Brain microvascular endothelial cell (primary cell): ENCODE measurements at places on chromosomes 6 and 20.

GRCh38 chr6:93728150-93728549 is 308.8 kb upstream of the EPHA7 start:
- DNase-seq = no peak

- DNase-seq = peak; percentile 73
These were observed 10.1 kb downstream of the ISM1 start for GRCh38 chr20:13231031-13231752.

GRCh38 chr6:15264412-15264811 is 18.5 kb downstream of the JARID2 start:
- no peak for DNase-seq

- DNase-seq = no peak
These were observed 172.6 kb downstream of the VEGFA start for GRCh38 chr6:43942616-43943015.

DNA sequence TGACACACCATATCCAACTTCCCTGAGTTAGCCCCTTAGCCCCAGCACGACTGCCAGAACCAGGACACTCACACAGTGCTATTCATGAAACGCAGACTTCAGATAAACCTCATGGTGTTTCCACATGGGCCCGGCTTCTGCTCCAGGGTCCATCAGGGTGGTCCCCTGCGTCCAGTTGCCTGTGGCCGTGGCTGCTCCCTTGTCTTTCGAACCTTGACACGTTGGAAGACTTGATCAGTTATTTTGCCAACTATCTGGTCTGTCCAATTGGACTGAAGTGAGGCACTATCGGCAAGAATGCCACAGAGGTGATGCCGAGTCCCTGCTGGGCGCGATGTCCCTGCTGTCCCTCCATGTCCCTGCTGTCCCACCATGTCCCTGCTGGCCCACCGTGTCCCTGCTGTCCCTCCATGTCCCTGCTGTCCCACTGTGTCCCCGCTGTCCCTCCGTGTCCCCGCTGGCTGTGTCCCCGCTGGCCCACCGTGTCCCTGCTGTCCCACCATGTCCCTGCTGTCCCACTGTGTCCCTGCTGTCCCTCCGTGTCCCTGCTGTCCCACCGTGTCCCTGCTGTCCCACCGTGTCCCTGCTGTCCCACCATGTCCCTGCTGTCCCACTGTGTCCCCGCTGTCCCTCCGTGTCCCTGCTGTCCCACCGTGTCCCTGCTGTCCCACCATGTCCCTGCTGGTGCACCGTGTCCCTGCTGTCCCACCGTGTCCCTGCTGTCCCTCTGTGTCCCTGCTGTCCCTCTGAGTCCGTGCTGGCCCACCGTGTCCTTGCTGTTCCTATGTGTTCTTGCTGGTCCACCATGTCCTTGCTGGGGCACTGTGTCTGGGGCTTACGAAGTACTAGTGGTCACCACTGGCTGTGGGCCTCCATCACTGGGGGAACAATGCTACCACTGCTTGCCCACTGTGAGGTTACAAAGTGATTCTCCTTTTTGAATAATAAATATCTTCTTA is 251.4 kb downstream of the DLL1 start:
- no peak for DNase-seq

DNA sequence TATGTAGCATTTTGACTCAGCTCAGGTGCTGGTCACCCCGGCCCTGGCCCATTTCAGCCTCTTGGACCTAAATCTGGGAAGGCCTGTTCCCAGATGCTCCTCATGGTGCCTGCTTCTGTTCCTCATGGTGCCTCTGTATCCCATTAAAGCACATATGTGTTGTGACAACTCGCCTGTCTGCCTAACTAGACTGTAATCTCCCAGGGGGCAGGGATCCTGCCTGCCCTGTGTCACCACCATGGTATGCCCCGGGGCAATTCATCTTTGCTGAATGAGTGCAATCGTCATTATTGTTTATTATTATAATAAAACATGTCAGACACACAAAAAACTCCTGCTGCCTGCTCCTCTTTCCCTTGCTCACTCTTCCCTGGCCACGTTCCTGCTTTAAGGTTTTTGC is 62.0 kb downstream of the ZFP64 start:
- peak; percentile 8 for DNase-seq

DNA sequence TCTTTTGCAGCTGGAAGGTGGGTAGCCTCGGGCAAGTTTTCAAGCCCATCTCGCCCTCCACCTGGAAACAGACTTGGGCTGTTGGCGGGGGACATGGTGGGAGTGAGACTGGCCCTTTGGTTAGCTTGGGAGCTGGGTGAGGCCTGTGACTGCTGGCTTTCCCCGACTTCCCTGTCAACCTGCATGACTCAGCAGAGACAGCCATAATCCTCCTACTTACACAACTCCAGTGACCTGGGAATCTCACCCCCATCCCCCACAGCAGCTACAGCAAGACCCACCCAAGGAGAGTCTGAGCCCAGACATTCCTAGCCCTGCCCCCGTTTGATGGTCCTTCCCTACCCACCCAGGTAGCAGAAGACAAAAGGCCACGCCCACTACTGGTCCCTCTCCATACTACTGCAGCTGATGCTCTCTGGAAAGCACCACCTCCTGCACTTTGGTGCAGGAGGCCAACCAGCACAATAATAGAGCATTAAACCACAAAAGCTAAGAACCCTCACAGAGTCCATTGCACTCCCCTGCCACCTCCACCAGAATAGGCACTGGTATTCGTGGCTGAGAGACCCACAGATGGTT is 188.4 kb downstream of the TRDN start:
- DNase-seq = no peak

- peak; percentile 14 for DNase-seq
These were observed 43.6 kb upstream of the PHACTR3 start for GRCh38 chr20:59560588-59561227.

DNA sequence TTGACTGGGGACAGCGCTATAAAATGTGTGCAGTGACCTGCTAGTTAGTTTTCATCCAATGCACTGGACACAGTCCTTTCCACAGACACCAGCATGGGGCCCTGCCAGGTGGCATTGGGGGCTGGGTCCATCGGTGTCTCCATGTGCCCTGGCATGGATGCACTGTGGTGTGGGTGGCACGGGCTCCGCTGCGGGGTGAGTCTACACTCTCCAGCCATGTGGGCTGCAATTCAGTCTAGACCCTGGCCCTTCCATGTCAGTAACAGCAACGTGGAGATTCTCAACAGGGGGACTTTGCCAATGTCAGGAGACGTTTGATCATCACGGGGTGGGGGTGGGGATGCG is 100.0 kb downstream of the RAMACL start:
- no peak for DNase-seq
